SK-N-SH (cell line): ENCODE measurements at places on chromosomes 3 and 15.

GRCh38 chr15:99305761-99306505 is 54.7 kb downstream of the LRRC28 start:
- no peak for DNase-seq

GRCh38 chr15:63435204-63435820 is 53.7 kb upstream of the CA12 start:
- DNase-seq, result no peak

GRCh38 chr15:71431343-71432336 is 316.4 kb downstream of the THSD4 start:
- DNase-seq, result no peak

GRCh38 chr3:45852828-45853227 is 10.9 kb upstream of the LZTFL1 start:
- DNase-seq, result no peak
